ENCODE measurements at places on chromosomes 1 and 21.

DNA sequence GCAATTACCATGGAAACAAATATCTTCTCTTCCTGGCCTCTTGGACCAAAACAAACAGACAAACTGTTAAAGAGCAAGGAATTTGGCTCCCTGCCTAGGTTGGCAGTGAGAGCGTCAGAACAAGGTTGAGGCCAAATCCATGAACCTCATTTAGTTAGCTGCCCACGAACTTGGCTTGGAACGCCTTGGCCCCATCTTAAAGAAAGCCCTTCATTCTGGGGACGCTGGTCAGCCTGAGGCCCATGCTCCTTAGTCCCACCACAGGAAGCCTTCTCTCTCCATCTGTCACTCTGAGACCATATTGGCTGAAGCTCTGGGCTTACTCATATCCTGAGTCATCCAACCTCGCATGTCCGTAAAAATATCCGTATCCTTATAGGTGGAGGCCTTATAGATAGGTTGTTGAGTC is 62.4 kb upstream of the DIRAS3 start:
- DNase-seq, result no peak

GRCh38 chr1:92117526-92117925 is 37.4 kb downstream of the BTBD8 start:
- DNase-seq, result no peak

DNA sequence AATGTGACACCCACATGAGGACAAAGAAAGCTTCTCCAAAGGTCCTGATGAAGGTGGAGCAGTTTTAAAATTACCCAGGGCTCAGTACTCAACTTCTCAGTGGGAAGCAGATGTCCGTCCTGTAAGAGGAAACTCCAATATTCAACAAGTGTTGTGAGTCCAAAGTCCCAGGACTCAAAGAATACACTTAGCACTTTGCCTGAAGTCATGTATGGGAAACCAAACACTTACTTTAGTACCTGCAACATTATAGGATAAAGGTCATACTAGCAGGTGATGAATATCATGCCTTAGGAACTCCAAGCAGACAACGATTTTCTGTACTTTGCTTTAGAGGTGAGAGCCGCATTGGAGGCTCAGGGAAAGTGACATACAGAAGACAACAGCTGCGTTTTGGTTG is 37.2 kb upstream of the ST6GALNAC3 start:
- DNase-seq, result no peak

- DNase-seq, result no peak
These were observed 48.8 kb downstream of the PIK3CD start for GRCh38 chr1:9700340-9700739.

- DNase-seq, result no peak
These were observed 623.9 kb upstream of the NR5A2 start for GRCh38 chr1:199403531-199404116.

- no peak for DNase-seq
These were observed 114.6 kb upstream of the DUSP10 start for GRCh38 chr1:221856228-221857093.

Data from effector memory CD8-positive, alpha-beta T cell (primary cell).